ENCODE measurements at places on chromosomes 5 and 9.

DNA sequence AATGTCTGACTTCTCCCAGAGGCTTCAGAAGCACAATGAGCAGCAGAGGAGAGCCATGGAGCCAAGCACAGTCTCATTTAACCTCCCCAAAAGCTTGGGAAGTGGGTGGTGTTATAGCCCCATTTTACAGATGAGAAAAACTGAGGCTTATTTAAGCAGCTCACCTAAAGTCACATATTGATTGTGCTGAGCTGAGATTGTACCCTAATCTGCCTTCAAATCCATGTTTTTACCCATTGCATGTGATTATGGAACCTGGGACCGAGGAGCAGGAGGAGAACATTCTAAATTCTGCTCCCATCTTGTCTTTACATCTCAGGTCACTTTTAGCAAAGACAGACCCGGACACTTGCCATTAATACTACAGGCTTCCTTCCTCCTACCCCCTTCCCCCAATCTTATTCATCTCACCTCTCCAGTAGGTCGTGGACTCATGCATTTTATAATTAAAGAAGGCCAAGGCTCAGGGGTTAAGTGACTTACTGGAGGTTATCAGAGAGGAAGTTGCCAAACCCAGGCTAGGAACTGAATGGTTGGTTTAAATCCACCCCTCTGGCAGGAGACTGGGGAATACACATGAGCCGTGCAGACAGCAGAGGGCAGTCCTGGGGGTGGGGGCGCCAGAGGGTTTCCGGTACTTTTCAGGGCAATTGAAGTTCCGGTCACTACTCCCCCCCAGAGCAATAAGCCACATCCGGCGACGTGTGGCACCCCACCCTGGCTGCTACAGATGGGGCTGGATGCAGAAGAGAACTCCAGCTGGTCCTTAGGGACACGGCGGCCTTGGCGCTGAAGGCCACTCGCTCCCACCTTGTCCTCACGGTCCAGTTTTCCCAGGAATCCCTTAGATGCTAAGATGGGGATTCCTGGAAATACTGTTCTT is 51.0 kb upstream of the IL17B start:
- DNase-seq = no peak

DNA sequence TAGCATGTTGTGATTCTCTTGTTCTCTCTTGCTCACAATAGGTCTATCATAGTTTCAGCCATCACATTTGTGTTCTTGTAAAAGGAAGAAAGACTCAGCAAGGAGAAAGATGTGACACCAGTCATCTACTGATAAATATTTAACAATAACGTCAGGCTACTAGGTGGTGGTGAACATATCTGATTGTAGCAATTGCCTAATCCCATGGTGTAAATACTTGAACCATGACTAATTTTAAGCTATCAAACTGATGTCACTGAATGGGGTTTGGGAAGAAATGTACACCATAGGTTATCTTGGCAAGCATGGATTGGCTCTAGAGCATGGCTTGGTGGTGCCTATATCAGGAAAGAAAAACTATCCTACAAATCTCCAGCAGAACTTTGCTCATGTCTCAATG is 16.6 kb downstream of the DMRTA1 start:
- DNase-seq = no peak

GRCh38 chr9:92159058-92159457 is 43.8 kb upstream of the SPTLC1 start:
- DNase-seq = no peak

DNA sequence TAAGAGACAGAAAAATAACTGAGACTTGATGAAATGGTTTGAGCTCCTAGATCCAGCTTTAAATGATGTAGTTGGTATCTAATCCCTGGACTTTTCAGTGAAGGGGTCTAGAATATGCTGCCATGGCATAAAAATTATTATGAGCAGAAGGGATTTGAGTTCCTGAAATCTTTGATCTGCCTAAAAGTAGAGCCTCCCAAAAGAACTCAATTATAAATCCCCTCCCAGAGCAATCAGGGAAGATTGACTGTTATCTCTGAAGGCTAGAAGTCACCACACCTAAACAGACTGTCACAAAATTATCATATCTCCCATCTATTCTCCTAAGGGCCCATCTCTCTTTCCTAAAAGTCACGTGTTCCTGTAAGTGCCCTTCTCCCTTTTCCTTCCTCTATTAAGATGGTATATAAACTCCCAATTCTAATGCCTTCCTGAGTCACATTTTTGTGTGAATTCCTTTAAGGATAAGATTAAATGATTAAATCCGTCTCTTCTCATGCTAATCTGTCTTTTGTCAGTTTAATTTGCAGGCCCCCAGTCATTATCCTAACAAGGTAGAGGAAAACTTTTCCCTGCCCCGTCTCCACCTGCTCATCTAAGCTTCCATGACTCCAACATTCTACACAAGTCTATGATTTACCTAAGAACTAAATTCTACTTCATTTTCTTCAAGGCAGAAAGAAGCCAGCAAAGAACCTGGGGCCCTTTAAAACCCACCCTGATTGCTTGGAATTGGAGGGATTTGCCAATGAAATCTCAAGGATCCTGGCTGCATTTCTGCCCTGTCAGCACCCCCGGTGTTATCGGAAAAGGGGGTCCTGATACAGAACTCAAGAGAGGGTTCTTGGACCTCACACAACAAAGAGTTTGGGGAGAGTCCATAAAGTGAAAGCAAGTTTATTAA is 47.1 kb upstream of the PWWP2A start:
- no peak for DNase-seq

GRCh38 chr5:38316544-38317224 is 58.3 kb downstream of the EGFLAM start:
- DNase-seq = no peak

DNA sequence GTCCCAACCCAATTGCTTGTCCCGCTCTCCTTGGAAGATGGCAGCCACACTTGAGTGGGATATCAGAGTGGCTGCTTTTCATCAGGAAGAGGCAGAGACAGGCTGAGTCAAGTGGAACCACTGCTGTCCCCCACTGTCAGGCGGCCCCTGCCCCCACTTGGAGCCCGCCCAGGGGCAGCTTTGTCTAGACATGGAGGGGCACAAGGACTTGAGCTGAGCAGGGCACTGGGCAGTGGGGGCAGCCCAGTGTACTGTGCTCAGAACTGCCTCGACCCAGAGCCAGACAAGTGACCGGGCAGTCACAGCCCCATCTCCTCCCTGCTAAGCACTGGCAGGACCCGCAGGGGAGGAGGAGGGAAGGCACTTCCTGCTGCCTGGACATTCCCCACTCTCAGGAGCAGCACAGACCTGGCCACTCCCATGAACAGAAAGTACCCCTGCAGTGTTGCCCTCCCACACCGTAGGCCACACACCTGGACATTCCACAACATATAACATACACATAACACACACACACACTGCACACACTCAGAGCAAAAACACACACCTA is 91.0 kb downstream of the MRPL36 start:
- no peak for DNase-seq

- no peak for DNase-seq
These were observed 8.8 kb upstream of the TRAF1 start for GRCh38 chr9:120935383-120935857.

DNA sequence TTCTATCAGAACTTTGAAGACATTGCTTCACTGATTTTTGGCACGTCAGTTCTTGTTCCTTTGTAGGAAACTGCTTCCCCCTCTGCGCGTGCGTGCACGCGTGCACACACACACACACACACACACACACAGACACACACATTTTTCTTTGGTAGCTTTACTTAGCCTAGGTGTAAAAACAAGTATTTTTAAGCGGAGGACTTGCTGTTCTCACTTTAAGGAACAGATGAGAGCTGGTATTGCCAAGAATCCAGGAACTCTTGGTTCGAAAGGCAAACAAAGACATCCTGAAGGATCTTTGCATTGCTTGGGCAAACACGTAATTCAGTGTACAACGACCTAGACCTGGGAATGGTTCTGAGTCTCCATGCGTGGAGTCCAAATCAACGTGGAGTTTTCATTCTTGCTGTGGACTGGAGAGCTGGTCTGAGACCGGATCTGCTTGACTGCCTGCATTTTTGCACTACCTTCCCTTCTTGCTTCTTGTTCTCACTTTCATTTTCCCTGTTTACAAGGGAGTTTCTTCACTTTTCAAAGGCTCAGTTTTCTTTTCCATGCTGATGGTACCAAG is 8.2 kb downstream of the TMEM268 start:
- no peak for DNase-seq

DNA sequence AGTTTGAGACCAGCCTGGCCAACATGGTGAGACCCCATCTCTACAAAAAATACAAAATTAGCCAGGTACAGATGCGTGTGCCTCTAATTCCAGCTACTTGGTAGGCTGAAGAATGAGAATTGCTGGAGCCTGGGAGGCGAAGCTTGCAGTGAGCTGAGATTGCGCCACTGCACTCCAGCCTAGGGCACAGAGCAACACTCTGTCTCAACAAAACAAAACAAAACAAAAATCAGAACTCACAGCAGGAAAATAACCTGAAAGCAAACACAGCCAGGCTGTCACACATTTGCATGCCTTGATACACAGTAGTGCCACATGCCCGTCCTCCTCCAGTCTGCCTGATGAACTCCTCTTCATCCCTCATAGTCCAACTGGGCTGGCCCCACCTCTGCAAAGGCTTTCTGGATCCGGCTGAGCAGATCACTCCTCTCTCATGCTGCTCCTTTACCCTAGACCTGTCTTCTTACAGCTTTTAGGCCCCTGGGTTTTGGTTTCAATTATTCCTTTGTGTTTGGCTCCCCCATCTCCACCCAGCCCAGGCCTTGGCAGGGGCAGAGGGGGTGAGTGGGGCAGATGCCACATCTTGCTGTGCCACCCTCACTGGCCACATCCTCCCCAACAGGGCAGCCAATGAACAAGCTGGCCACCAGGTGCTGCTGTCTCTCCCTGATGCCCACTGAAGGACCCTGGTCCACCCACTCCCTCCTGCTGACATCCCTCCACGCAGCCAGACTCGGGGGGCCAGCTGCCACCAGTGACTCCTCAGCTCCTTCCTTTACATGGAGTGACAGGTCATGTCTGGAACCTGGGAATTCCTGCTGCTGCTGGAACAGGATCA is 62.0 kb upstream of the GGTA1 start:
- no peak for DNase-seq

DNA sequence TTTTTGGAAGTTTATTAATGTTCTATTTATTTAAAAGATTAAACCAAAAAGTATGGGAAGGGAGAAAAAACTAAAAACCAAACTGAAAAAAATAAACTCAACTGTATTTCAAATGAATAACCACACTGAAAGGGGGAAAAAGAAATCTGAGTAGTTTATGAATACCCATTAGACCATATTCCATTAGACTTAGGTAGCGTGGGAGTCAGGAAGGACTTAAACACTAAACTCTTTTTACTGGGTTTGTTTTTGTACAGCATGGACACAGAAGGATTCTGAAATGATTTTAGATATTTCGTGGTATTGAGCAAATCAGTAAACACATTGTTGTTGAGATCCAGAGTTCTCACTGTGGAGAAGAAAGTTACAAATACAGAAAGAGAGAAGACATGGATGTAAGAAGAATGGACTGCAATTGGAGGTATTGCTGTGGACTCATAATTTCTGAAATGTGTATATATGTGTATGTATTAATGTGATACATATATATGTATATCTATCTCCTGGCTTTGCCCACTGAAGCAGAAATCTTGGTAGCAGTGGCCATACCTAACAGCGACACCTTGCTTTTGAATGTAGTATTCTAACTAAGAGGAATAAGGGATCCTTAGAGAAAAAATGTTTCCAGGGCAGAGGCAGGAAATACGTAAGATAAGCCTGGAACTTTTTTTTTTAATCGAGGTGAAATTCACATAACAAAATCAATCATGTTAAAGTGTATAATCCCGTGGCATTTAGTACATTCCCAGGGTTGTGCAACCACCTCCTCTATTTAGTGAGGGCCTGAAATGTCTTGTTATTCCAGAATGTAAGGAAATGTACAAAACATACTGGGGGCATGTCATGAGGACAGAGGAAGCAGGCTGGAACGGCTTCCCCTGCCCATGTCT is 228.8 kb downstream of the SMARCA2 start:
- no peak for DNase-seq

DNA sequence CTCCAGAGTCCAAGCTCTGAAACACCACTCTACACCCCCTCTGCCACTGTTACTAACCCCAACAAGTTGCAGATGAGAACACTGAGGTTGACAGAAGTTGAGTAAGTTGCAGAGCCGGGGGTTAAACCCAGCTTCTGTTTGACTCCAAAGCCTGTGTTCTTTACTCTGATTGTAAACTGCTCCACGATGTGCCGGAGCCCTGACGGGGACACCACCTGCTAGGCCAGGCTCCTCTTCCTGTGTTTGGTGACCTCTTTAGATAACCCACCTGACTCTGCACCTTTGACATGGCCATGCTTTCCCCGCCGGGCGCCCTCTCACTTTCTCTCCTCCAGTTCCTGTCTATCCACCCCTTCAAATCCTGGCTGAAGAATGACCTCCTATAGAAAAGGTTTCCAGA is 96.7 kb downstream of the PAX5 start:
- no peak for DNase-seq

DNA sequence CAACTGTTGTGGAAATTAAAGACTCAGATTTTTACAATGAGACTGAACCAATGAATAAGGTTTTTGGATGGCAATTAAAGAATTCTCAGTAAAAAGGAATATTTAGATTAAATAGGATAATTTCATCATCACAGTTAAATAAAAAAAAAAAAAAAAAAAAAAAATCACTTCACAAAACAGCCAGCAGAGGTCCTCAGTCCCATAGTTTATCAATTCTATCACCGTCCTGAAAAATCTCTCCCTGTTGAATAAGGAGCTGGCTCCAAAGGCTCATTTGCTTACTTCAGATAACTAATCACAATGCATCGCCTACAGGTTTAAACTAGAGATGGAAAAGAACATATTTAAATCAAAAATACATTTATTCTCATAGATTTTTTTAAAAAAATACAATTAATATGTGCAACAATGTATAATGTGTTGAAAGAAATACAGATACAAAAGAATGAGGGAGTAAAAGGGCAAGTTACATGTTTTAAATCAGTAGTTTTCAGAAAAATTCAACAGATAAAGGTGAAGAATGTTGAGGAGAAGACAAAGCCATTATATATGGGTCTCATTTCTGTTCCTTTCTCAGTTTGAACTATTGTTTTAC is 175.8 kb upstream of the CHD1 start:
- no peak for DNase-seq

- no peak for DNase-seq
These were observed 503.6 kb upstream of the TUSC1 start for GRCh38 chr9:26181836-26182235.

DNA sequence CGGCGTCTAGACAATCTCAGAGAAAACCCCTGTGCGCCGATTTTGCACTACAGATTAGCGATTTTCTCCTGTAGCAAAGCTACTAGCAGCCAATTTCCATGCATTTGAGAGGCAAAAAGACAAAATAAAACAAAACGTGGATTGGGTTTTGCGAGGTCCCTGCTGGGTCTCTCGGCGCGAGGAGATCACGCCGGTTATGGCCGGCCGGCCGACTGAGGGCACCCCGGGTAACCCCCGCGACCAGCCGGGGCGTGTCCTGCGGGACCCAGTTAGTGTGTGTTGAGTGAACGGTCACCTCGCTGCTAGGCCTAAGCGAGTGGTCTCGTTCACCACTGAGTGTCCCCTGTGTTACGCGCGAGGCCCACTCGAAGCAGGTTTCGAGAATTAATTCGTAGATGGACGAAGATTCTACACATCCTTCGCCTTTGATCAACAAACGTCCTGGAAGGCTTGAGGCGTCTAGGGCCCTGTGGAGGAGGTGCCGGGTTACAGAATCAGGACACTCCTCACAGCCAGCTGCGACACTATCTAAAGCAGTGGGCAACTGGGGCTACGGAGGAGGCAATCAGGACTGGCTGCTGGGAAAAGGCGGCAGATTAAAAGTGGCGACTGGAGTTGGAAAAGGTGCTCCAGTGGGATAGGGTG is 764 bp upstream of the VDAC1 start:
- no peak for DNase-seq

- DNase-seq = no peak
These were observed 324.8 kb downstream of the TMEM38B start for GRCh38 chr9:106019039-106019680.
